ENCODE measurements at places on chromosomes 1 and 21.

DNA sequence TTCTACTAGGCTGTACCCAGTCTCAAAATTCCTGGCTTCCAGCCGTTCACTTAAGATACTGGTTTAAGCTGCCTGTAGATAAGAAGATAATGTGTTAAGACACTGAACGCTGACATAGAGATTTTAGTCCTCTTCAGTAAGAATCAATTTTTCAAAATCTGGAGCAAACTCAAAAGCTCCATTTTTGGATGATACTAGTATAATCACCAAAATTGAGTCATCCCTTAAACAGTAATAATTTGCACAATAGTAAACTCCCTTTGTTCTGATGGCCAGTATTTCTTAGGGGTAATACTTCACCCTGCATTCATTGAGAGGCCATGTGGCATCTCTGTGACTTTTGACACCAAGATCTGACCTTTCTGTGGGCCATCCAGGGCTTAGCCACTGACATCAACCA, 299.8 kb upstream of the USP25 start:
- DNase-seq: no peak

GRCh38 chr1:21930629-21931170, 6.4 kb downstream of the HSPG2 start:
- DNase-seq: no peak

DNA sequence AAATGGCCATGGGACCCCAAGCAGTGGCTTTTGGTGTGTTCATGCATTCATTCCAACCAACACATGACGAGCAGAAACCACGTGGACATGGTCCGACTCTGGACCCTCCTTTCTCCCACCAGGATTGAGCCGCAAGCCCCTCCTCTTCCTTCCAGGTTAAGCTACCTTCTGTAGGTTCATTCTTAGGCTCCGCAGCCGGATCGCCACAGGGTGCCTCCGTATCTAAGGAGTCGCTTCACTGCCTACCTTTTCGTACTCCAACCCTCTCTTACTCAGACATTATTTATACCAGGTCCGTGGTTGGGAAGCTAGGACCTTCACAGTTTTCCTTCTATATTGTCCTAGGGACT, 63.6 kb downstream of the RHBG start:
- DNase-seq: no peak

DNA sequence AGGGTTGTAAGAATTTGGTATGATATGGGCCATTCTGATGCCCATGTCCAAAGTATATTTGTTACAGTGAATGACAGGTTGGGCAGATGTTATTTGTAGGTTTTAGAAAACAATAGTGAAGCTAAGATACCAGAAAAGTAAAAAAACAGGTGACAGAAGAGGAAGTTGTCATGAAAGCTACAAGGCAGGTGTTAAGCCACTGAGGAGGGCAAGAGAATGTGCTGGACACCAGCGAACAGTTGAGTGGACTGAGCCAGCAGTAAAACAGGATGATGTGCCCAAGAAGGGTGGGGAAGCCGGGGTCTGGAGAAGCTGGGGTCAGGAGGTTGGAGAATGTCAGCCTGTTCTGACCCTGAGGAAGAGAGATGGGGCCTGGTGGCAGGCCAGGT, 83.3 kb downstream of the DTL start:
- DNase-seq: no peak

DNA sequence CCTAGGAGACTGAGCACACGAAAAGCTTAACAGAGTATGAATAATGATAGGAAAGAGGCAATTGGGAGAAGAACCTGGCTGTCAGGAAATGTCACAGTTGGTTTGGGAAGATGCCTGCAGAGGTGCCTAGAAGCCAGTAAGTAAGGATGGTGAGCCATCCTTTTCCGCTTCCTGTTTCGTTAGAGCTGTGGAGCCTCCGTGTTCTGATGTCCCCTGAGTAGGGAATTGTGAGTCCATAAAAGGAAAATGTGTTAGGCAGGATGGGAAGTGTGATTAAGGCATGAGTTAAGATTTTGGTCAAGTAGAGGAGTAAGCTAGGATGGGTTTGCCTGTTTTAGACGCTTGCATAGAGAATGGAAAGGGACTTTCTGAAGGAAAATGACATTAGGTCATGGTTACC, 9.0 kb downstream of the CLIC4 start:
- no peak for DNase-seq

DNA sequence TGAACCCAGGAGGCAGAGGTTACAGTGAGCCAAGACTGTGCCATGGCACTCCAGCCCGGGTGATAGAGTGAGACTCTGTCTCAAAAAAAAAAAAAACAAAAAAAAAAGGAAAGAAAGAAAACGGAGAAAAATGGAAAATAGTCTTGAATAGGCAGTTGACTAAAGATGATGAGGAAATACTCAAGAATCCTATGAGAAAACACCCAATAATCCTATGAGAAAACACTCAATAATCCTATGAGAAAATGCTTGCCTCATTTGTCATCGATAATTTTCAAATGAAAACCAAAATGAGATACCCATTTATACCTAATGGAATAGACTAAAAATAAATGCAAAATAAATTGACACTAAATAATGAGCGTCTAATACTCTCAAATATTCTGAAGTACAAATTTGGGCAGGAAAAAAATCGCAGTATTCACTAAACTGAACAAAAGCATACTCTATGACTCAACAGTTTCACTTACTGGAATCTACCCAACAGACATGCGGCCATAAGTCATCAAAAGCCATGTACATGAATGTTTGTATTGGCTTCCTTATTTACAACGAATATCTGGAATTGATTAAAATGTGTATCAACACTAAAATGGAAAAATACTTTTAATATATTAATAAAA, 733.9 kb upstream of the CHRM3 start:
- DNase-seq: no peak

- DNase-seq: no peak
These were observed 10.0 kb upstream of the TNFRSF8 start for GRCh38 chr1:12052997-12053686.

GRCh38 chr1:100607628-100608240, 69.8 kb downstream of the GPR88 start:
- DNase-seq: no peak

- no peak for DNase-seq
These were observed 72.7 kb upstream of the LYST start for GRCh38 chr1:235939480-235939775.

DNA sequence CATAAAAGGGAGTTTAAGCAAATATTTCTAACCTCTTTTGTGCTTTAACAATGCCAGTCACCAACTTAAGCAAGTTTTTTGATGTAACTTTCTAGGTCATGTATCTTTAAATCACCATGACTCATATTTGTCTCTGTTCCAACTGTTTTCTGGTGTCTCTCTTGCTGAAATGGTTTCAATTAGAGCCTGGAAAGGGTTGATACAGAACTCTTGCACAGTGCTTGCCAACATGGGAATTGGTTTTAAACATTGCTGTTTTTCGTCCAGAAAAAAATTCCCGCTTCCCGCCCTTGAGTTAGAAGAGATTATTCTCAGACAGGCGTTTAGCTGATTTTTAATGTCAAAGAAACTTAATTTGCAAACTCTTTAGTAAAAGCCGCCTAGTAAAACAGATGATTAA, 46.4 kb upstream of the SLC22A15 start:
- DNase-seq: no peak

GRCh38 chr1:156602557-156602993, 1.3 kb upstream of the GPATCH4 start:
- no peak for DNase-seq

GRCh38 chr1:48807554-48808260, 31.0 kb upstream of the BEND5 start:
- no peak for DNase-seq

DNA sequence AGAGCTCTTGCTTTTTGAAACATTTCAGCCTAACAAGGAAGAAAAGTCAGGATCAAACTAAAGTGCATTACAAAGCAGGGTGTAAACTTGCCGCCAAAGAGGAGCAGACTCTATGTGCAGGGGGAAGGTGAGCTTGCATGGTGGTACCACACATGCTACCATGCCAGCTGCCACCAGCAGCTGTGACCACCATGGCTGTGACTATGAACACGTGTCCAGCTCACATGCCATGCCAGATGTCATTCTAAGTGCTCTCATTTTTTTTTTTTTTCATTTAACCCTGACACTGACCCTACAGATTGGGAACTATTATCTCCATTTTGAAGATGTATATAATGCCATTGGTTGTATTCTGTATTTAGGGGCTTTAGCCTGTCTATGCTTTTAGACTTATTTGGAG, 79.0 kb downstream of the PCP4 start:
- no peak for DNase-seq

DNA sequence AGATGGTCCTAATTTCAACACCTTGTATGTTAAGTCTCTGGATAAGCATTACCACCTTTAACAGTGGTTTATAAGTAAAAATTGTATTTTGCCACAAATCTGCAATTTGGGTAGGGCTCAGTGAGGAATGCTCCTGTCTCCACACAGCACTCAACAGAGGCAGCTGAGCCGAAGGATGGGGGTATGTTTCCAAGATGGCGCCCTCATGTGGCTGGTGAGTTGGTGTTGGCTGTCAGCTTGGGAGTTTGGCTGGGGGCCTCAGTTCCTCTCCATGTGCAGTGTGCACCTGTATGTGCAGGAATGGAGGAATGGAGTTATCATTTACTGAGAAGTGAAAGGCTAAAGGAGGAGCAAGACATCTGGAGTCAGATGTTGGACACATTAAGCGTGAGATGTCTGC, 136.8 kb downstream of the GABPA start:
- no peak for DNase-seq

DNA sequence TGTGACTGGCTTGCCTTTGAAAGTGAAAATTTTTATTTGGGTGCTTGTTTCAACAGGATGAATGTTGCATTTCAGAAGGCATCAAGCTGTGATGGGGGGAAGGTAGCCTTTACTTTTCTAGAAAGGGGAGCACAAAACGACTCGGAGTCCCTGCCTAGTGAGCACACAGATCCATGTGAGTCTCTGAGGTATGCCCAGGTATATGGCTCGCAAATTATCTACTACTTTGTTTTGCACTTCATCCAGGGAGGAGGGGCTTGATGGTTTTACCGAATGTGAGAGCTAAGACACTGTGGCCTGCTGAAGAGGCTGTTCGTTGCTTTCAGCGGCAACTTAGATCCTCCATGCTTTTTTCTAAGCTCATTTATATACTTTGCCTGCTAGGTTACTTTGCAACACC, 537.7 kb upstream of the PTBP2 start:
- no peak for DNase-seq

GRCh38 chr1:10253755-10254154, 43.4 kb downstream of the KIF1B start:
- DNase-seq: no peak

- DNase-seq: no peak
These were observed 2.8 kb upstream of the EFCAB14 start for GRCh38 chr1:46721686-46722205.

DNA sequence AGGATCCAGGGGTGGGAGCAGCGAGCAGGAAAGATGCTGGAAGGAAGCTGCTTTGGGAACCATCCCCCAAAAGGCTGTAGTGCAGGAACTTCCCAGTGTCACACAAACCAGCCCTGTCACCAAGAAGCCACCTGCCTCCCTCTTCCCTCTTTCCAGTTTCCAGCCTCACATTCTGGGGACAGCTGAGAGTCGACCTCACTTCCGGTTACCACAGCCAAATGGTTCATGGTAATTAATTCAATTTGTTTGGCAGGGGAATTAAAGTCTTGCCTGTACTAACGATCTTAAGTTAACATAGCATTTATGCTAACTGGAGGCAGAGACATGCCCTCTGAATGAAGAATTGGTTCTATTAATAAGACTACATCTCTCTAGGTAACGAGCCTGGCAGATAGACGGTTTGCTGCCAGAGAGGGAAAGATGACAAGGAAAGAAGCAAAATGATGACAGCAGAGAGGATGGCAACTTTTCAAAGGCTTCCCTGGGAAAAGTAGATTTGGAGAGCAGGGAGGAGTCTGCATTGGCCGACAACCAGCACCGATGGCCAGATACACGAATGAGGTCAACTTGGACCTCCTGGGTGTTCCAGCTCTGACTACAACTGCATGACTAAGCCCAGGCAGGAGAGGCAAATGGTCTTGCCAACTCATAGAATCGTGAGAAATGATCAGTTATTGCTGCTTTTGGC, 64.1 kb downstream of the TMCO4 start:
- DNase-seq: peak; percentile 48

DNA sequence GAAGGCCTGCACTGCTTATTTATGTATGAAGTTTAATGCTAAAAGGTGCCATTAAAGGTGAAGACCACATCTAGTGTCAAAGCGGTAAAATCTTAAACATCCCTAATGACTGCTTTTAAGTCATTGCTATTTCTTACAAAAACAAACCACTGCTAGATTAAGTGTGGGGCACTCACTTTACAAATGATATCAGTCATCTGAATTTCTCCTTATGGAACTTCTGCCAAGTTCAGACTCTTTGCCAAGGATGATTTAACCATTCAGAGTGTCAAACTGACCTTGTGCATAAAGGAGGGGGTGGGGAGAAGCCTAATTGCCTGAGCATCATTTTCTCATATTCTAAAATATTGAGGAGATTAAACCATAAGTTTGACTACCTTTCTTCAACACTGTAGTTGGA, 271.5 kb downstream of the TGFB2 start:
- DNase-seq: no peak

- no peak for DNase-seq
These were observed 29.2 kb downstream of the CDC7 start for GRCh38 chr1:91529856-91530255.

DNA sequence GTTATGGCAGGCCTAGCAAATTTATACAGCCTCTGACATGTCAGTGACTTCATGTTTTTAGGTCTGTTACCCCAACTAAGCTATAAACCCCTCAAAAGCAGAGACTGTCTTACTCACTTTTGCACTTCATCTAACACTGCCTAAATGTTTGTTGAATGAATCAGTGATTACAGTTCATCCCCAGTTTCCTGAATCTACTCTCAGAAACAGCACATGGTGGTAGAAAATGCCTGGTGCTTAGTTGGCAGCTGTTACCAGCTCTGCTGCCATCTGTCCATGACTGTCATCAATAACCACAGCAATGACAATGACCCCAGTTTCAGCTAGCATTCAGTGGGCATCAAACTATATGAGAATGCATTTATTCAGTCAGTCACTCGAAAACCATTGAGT, 110.5 kb upstream of the SERBP1 start:
- DNase-seq: no peak

- no peak for DNase-seq
These were observed 36.6 kb downstream of the ELF3 start for GRCh38 chr1:202046748-202047708.

GRCh38 chr1:62922006-62922405, 138.1 kb downstream of the ATG4C start:
- no peak for DNase-seq

DNA sequence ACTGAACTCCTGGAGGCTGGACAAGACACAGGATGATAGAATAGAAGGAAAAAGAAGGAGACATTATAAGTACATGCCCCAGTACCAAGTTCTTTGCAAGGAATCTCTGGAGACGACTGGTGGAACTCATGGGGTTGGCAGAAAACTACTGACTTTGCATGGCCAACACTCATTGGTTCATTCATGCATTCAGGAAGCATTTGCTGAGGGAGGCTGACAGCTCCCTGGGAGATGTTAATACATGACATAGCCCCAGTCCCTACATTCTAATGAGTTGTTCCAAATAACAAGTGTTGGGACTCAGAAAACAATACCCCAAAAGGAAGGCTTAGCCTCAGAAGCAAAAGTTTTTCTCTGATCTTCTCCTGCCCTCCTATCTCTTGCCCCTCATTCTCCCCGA, 172.8 kb upstream of the IRF2BP2 start:
- DNase-seq: no peak
